Renal pelvis (tissue), 12 donors: ENCODE measurements at places on chromosomes 3 and 15. TPM values are rescaled to one million over a fixed set of nuclear protein-coding genes. Genes with fewer than 3 reads are reported as not detected.

- no peak for DNase-seq
These were observed 91.6 kb downstream of the CDIN1 start for GRCh38 chr15:36671017-36671416.

DNA sequence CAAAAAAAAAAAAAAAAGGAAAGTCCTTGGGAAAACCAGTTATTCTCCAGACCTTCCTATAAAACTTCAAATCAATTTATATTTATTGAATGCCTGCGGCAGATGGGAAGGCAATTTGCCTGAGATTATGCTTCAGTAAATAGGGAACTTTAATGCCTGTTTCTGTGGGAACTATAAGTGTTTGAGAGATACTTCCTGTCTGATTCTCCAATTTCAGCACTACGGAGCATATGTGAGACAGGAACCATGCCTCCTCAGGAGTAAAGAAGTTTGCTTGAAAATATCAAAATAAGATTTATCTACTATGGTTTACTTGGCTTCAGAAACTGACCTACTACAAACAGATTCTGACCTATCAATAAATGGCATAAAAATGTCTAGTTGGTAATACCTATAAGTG is 135.5 kb downstream of the CBLB start:
- no peak for DNase-seq

- no peak for DNase-seq
These were observed 57.4 kb upstream of the DIPK2A start for GRCh38 chr3:143914257-143914656.

GRCh38 chr3:67030785-67031740 is 33.0 kb downstream of the KBTBD8 start:
- no peak for DNase-seq

DNA sequence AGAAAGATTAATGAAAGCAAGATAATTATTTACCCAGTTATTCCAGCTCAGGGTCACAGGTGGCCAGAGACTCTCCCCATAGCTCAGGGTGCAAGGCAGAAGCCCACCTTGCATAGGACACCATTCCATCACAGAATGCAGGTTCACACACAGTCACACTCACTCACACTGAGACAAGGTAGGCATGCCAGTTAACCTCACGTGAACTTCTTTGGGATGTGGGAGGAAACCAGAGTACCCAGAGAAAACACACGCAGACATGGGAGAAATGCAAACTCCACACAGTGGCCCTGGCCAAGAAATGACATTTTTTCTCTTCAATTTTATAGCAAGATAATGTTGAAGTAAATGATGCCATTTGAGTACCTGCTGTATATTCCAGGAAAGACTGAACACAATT is 106.7 kb downstream of the ZNF385D start:
- DNase-seq = no peak

DNA sequence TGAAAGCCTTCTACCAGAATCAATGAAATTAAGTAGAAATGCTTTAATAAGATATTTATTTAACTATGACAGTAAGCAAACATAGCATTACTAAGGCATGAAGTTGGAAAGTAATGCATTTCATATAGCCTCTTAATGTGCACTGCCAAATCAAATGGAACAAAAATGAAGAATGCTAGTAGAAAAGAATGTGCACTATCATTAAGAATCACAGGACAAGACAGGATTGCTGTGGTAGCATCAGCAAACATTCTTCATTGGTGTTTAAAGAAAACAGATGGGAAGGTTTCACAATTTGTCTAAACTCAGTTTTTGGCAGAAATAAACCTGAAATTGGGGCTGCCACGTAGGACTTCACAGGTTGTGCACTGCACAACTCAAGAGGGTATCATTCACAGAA is 168.9 kb downstream of the CNTN3 start:
- DNase-seq = no peak

The ST8SIA2 gene
- polyA plus RNA-seq = 6.0 TPM
